Kidney tubule cell (primary cell): ENCODE measurements at places on chromosomes 2 and 18.

DNA sequence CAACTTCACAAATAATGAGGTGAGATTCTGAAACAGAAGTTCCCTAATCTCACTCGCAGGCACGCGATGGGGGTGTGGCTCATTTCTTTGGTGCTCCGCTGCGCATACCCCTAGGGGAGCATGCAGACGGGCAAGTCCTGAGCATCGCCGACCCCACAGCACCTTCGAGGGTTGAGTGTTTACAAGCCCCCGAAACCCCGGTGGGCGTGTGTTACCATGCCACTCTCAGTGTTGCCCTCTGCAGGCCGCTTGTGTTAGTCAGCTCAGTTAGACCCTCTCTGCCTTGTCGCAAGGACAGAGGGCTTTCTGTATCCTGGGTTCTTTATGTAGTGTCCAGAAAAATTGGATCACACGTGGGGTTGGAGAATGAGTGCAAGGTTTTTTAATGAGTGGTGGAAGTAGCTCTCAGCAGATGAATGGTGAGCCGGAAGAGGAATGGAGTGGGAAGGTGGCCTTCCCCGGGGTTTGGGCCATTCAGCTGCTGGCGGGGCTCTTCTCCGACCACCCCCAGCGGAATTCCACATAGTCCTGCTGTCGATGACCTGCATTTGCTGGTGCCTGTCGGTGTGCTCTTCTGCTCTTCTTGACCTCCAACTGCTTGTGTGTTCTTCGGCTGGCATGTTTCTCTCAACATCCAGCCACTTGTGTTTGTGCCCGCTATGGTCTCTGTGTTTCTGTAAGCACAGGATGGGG lies 191.3 kb downstream of the RPRM start:
- DNase-seq, result no peak

- peak; percentile 47 for DNase-seq
Observed at GRCh38 chr2:37232131-37232933, 874 bp downstream of the NDUFAF7 start.

DNA sequence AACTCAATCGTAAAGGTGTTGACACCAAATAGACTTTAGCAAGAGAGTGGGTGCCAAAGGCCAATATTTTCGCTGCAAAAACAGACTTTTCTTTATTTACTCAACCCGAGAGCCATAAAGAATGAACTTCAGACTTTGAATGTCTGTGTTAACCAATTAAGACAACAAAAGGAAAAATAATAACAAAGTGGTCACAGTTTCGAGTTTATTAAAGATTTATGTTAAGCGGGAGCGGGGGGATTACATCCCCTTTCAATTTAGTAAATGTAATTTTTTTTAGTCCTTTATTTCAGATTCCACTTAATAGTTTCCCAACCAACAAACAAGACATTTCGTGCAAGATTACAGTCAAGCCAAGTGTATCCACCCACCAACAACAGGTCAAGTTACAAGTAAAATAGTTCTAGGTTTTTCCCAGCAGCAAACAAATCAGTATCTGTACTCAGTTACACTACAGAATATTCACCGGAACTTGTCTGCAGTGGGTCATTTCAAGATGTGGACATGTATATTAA lies 9.0 kb downstream of the CDH2 start:
- no peak for DNase-seq

GRCh38 chr2:190607014-190607597 lies 41.8 kb upstream of the NAB1 start:
- DNase-seq, result no peak

- DNase-seq, result no peak
Observed at GRCh38 chr2:156837635-156838370, 401.6 kb downstream of the GPD2 start.

GRCh38 chr2:8392098-8392866 lies 289.6 kb upstream of the ID2 start:
- DNase-seq, result no peak

GRCh38 chr2:5698134-5698533 lies 6.0 kb downstream of the SOX11 start:
- DNase-seq, result no peak

GRCh38 chr2:241300000-241300399 lies 15.5 kb downstream of the HDLBP start:
- no peak for DNase-seq

GRCh38 chr18:51447351-51448342 lies 250.2 kb upstream of the MEX3C start:
- DNase-seq, result peak; percentile 62

DNA sequence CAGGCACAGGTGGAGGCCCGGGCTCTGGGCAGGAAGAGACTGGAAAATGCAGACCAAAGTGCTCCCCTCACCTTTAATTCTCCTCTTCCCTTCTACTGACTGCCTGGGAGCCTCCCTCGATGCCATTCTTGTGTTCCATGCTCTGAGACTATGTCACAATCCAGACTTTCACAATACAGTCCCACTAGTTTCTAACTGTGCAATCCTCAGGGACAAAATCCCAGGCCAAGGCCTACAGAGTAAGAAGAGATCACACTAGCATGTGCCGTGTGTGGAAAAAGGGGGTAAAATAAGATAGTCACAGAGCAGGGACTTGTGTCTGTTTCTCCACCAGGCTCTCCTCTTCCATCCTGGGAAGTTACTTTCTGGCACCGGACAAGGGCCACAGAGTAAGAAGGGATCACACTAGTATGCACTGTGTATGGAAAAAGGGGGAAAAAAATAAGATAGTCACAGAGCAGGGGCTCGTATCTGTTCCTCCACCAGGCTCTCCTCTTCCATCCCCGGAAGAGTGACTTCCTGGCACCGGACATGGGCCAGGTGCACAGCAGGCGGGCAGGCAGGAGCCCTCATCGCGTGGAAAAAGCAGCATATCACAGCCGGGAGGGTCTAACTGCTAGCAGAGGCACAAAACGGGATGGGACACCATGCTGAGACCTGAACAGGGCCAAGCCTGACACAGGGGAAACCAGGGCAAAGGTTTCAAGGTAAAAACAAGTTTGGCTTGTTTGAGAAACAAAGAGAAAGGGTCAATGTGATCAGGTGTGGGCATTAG lies 9.6 kb downstream of the CYB5A start:
- DNase-seq, result no peak

GRCh38 chr2:158998551-158999248 lies 30.3 kb downstream of the TANC1 start:
- no peak for DNase-seq

DNA sequence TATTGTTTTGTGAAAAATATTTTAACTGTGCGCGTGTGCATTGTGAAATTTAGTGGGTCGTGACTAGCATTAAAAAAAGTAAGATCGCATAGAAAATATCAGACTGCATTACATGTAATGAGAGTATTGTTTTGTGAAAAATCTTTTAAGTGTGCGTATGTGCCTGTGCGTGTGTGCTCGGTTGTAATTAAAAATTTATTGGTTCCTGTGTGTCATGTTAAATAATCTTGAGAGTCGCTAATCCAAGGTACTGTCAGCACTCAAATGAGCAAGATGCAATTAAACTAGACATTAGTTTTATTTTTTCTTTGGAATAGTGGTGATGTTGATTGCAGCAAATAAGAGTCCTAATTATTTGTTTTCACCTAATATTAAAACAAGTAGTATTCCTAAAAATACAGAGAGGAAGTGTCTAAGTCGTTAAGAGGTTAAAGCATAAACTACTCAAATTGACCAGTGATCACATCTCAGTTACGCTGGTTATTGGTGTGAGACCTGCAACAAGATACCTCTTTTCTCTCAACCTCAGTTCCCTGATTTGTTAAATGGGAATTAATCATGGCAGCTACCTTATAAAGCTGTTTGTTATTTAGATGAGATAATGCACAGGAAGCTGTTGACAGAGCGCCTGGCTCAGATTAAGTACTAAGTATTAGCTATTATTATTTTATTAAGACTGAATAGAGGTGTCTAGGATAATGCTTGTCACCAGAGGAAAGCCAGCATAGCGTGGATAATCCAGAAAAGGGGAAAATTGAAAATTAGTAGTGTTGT lies 1.9 kb downstream of the ZDBF2 start:
- no peak for DNase-seq

- no peak for DNase-seq
Observed at GRCh38 chr2:174568425-174568824, 29.2 kb downstream of the WIPF1 start.

DNA sequence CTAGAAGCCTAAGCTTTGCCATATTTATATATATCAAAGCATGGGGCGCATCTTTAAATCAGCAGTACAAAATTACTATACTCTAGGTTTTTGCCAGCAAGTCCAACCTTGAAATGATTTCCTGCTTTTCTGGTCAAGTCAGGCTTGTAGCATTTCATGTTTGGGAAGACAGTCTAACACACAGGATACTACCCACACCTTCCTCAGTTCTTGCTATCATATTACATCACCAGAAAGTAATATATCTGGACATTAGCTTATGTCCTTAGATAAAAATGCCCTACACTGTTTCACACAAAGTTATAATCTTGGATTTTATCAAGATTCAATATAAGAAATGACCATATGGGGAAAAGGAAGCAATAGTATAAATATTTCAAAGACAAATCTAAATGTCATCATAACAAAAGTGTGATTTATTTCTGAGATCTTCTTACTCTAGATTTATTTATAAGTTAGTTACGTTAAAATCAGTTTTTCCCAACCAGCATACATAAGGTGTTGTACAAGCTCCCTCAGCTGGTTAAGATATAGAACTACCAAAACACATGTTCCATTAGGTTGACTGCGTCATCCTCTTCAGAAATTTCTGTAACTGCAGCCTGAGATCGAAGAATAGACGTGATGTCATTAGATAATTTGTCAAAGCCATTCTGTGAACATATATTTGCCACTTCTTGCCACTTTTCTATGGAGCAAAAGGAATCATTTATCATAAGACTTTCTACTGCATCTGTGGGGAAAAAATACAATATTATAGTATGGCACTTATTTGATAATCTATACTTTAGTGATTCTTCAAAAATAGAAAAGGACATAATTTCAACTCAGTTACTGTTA lies 56.6 kb downstream of the CLHC1 start:
- peak; percentile 71 for DNase-seq

DNA sequence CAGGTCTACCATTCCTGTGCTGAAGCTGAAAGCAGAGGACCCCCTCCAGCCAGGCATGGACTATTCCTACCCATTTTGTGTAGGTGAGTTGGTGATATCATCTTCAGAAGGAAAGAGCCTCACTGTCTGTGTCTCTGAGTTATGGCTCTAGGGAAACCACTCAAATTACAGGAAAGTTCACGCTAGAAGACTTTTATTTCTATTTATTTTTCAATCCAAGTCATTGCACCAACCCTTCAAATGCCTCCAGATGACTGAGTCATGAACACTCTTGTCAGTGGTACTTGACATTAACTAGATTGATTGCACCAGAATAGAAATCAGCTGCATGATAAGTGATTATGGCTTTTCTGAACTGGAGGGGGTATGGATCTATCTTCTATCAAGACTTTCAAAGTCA lies 338.4 kb downstream of the MBD2 start:
- DNase-seq, result peak; percentile 50

GRCh38 chr2:2764001-2764355 lies 432.9 kb upstream of the MYT1L start:
- no peak for DNase-seq

DNA sequence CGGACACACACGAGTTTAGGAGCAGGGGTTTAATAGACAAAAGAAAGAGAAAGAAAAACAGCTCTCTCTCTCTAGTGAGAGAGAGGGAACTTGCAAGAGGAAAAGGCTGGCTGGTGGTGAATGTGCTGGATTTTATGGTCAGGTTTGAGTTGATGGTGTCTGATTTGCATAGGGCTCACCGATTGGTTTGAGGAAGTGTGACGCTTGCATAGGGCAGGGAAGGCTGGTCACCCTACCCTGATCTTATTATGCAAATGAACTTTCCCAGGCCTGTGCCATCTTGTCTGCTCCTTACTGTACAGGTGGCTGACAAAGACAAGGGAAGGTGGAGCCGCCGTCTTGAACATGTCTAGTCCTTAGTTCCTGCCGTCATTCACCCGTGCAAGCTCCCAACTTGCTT lies 408.9 kb downstream of the RIT2 start:
- DNase-seq, result peak; percentile 64

DNA sequence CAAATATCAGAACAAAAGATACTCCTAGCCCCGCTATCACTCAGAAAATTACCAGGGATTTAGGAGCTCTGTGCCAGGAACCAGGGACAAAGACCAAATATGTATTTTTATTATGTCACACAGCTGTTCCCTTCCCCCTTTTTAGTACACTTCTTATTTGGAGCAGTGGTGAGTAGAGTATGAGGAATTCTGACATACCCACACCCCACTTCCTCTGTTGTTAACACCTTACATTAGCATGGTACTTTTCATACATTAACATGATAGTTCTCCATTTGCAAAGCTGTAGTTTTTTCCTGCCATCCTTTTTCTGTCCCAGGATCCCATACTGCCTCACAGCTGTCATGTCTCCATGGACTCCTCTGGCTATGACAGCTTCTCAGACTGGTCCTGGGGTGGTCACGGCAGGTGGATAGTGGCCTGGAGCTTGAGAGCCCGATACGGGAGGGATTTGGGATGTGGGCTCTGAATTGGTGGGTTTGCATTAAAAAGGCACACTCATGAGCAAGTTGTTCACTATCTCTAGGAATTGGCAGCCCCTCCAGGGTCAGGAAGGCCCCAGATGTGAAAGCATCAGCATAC lies 100.2 kb downstream of the SH3RF3 start:
- no peak for DNase-seq

- DNase-seq, result no peak
Observed at GRCh38 chr2:97935719-97936161, 60.0 kb downstream of the TMEM131 start.

DNA sequence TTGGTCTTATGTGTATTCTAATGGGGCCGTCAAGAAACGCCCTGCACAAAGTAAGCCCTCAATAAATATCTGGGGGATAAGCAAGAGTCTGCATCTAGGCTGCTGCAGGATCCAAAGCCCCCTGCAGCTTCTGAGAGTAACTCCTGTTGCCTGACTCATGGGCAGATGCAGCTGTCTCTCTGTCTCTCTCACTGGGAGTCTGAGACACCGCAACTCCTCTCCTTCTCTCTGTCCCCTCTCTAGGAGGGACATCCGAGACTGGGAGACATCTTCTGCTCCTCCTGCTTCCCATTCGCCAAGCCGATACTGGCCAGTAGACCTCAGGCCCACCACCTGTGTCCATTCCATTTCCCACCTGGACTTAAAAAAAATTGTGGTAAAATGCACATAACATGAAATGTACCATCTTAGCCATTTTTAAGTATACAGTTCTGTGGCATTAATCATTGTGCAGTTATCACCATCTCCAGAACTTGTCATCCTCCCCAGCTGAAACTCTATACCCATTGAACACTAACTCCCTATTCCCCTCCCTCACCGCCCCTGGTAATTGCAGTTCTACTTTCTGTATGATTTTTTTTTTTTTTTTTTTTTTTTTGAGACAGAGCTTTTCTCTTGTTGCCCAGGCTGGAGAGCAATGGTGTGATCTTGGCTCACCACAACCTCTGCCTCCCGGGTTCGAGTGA lies 20.1 kb downstream of the DYSF start:
- DNase-seq, result no peak

GRCh38 chr2:45289997-45290709 lies 280.9 kb upstream of the SIX2 start:
- DNase-seq, result no peak

GRCh38 chr2:64615192-64615763 lies 38.4 kb downstream of the SERTAD2 start:
- DNase-seq, result no peak

GRCh38 chr18:75496151-75496550 lies 68.6 kb upstream of the SMIM21 start:
- DNase-seq, result peak; percentile 66

GRCh38 chr2:48397281-48397680 lies 132.7 kb upstream of the STON1 start:
- DNase-seq, result no peak

GRCh38 chr2:241073166-241074064 lies 28.7 kb downstream of the MTERF4 start:
- DNase-seq, result no peak
